Stimulated activated CD4-positive, alpha-beta T cell treated with anti-CD3 and anti-CD28 coated beads, Interleukin-15, amount 100 ng/mL, for 24 hours (primary cell): ENCODE measurements at places on chromosomes 3 and 15.

GRCh38 chr15:36501063-36501678 lies 78.3 kb upstream of the CDIN1 start:
- DNase-seq: no peak

GRCh38 chr3:21738935-21739702 lies 11.9 kb downstream of the ZNF385D start:
- no peak for DNase-seq

GRCh38 chr3:100084100-100084806 lies 30.0 kb downstream of the FILIP1L start:
- DNase-seq: no peak

DNA sequence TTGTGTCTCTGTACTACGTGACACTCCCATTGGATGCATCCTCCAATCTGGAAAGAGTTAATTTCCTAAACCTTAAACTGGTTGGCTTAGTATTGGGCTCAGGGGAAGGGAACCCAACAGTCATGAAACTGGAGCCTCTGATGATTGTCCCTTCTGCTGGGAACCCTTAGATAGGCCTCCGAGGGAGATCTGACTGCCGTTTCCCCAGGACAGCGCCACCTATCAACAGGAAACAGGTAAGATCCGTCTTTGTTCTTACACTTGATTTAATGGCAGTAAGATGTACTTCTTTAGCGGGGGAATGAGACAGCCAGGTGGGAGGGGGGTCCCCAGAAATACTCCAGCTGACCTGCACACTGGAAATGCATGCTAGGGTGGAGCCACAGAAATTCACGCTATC lies 1749.6 kb downstream of the SI start:
- DNase-seq: no peak

DNA sequence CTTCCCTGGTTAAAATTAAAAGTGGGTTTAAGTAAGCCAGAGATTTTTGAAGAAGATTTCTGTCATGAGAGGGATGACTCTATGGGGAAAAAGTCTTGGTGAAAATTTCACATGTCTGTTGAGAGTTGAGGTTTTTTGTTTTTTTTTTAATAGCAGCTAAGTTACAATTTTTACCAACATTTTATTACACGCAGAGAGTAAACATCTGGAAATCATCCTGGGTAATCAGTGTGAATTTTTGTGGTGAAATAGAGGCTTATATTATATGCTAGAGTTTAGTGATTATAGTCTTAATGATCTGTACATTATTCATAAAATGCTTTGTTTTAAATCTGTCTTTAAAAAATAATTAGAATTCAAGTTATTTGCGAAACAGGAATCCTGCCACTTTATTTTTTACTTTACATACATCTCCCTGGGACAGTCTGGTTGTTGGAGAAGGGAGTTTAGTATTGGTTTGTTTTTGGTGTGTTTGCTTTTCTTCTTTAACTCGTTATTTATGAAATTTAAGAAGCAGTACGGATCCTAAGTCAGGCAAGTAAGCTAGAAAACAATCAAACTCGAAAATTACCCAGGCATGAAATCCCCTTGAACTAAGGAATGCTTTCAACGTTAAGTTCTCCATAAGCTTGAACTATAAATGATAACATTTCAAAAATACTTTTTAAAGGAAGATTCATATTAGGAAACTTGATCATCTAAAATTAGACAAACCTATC lies 143.4 kb upstream of the TSC22D2 start:
- DNase-seq: no peak

- DNase-seq: no peak
These were observed 31.1 kb downstream of the SLCO3A1 start for GRCh38 chr15:91884606-91885005.

GRCh38 chr15:52397118-52397517 lies 101.5 kb upstream of the MYO5C start:
- no peak for DNase-seq
